NCI-H526 (cell line): ENCODE measurements at places on chromosomes 2 and 18.
A peak's percentile ranks its signal among the peaks of the same experiment; 100 is the strongest.

GRCh38 chr2:1850031-1850430 lies 105.7 kb upstream of the PXDN start:
- DNase-seq = no peak

DNA sequence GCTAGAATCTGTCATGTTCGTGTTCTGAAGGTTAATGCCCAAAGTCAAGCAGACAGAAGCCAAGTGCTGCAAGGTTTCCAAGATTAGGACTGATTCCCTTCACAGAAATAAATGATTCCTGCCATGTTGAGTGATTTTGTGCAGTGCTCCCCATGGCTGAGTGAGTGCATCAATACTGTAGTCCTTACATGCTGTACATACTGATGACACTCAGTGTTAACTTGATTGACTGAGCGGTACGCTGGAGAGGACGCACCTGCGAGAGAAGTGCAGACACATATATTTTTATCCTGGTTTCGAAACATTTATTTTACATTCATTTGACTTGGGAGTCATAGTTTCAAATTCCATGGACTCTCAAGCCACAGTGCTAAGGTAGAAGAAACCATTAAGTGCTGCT lies 92.0 kb downstream of the ASXL3 start:
- no peak for DNase-seq

DNA sequence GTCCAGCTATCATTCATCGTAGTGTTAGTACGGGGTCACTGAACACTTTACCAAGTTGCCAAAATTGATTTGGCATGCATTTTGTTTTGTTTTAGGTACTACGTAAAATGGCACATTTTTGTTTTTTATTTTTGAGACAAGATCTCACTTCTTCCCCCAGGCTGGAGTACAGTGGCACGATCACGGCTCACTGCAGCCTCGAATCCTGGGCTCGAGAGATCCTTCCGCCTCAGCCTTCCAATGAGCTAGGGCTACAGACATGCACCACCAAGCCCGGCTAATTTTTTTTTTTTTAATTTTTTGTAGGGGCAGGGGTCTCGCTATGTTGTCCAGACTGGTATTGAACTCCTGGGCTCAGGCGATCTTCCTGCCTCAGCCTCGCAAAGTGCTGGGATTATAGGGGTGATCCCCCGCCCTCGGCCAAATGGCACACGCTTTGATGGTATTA lies 786 bp downstream of the TAF1B start:
- peak; percentile 39 for DNase-seq

- DNase-seq = peak; percentile 37
Observed at GRCh38 chr2:182522972-182523473, 96.2 kb upstream of the PDE1A start.

- DNase-seq = no peak
Observed at GRCh38 chr2:205700331-205701132, 18.2 kb downstream of the NRP2 start.

DNA sequence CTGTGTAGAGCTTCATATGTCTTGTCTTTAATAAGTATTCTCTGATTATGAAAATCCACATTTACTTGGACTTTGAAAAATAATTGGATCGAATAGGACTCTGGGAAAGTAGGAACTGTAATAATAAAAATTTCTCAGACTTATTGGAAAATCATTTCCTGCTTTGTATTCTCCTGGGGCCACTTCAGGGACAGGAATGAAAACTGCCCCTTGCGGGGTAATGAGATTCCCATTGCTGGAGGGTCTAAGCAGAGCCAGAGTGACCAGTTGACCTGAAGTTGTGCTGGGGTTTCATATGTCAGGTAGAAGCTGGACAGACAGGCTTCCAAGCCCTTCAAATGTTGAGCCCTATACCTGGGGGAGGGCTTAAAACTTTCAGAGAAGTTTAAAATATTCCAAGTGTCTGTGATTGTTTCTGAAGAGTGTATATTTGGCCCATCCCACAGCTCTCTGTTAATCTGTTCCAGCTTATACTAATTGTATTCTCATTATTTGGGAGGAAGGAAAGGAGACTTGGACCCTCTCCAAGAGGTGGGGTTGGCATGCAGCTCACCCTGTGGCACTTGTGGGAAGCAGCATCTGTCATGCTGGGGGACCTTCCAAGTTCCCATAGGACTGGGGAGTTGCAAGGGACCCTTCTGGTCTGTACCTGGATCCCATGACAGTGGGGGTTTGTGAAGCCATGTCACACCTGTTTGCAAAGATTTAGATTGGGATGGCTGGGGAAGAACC lies 268.7 kb upstream of the ATP5MC3 start:
- no peak for DNase-seq

- DNase-seq = no peak
Observed at GRCh38 chr2:42969231-42970150, 177.1 kb upstream of the HAAO start.

GRCh38 chr2:203719456-203720410 lies 13.3 kb downstream of the CD28 start:
- DNase-seq = no peak

DNA sequence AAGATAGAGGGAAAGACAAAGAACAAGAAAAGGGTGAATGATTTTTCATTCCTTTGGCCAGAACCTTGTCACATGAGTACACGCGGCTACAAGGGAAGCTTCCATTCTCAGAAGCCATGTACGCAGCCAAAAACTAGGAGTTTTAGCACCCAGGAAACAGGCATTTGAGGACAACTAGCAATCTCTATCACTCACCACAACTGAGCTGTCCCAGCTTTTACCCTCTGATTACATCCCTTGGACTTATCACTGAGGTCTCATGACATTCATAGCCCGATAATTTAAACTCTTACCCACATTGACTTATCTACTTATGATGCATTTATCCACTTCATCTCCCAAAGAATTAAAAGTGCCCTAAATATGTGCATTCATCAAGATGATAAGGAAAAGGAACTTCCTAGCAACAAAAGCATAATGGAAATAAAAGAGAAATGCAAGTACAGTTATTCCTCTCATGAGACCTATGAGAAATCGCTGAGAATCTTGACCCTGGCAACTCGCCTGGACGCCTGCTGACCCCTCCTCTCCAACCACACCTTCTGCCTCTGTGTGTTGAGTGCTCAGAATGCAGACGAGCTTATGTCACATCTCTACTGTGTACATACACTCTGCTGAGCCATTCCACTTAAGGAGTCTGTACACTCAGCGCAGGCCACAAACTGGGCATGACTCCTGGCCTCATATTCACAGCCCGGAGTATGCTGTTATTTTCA lies 28.7 kb upstream of the MFSD6 start:
- no peak for DNase-seq

DNA sequence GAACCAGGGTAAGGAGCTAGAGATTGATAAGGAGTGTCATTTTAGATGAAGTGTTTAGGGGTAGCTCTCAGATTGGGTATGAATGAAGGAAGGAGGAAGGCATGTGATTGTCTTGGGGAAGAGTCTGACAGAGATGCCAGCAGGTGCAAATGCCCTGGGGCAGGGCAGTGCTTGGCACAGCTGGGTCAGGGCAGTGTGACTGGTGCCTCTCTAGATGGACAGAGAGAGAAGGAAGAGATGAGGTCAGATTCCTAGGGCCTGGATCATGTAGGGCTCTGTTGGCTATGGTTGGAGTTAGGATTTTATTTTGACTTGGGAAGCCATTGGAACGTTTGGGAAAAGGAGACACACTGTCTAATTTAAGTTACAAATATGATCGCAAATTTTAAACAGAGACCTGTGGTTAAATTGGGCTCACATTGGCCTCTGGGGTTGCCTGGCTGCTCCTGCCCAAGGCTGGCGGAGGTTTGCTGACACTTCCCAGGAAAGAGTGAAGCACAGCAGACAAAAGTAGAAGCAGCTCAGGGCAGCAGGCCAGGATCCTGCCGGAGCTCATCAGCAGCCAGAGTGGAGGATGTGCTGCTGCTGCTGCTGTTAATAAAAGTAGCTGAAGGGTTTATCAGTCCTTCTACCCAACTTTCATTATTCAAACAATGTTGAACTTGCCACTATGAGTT lies 32.7 kb upstream of the FHL2 start:
- DNase-seq = no peak

- no peak for DNase-seq
Observed at GRCh38 chr2:112293636-112294401, 18.4 kb downstream of the ZC3H6 start.

GRCh38 chr18:50061876-50062517 lies 132.9 kb downstream of the MYO5B start:
- DNase-seq = no peak

DNA sequence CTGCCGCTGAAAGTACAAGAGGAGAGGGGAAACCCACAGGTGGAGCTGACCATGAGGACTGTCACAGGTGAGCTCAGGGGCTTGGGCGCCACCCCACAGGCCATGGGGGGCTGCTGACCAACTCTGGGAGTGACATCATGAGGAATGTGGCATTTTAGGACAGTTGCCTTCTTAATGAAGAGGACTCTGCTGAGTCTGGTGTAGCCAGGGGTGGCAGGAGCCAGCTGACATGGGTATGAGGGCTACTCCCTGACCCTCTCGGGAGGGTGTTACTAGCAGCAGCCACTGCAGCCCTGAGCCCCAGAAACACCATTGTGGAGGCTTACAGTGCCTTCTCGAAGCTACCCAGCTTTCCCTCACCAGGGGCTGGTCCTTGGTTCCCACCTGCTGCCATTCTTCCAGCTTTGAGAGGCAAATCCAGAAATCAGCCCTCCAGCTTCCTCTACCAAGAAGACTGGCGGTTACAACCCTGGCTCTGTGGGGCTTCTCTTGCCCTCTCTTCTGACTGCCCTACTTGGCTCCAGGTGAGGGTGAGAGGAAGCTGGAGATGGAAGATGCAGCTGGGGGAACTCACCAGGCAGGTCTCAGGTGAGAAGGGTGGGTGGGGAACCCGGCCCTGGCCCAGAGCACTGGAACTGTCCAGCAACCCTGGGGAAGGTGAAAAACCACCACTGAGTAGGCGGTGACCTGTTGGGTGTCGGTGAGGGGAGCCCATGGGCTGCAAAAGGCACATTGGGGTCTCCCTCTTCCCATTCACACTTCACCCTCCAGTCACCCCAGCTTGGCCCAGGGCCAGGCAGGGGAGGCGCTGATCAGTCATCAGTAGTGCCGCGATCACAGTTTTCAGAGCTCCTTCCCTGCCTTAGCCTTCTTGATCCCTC lies 98.5 kb downstream of the MCFD2 start:
- no peak for DNase-seq

DNA sequence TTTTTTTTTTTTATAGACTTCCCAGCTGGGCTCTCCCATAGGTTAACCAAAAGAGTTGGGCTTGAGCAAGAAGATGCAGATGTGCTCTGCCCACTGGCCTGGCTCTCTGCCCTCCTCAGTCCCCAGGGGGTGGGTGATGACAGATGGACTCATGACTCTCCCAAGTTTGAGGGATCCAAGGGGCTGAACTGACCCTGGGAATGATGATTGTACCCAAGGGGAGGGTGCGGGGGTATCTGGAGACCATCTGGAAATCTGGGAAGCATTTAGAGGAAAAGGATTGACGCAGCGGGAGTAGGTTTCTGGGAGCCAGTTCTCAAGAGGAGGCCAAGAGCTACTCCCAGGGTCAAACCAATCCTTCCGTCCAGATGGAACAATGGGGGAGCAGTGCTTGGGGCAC lies 330.8 kb downstream of the CYP26B1 start:
- no peak for DNase-seq

DNA sequence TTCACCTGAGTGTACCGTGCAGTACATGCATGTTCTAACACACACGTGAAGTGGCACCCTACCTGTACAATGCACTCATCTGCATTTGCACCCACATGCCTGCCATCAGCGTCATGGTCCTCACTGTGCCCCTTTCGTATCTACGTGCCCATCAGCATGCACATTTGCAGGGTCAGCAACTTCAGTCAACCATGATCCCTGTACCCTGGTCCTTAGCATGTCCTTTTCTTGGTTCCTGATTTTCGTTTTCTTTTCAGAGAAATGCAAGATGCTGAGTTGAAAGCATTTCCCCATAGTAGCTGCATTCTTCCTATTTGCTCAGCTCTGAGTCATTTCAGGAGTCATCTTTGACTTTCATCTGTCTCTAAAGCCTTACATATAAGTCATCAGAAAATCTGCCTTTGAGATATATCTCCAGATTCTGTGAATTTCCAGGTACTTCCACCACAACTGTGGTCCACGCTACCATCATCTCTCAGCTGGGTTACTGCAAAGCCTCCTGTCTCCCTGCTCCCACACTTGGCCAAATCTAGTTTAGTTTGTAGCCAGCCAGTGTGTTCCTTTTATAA lies 14.7 kb upstream of the PUM2 start:
- DNase-seq = no peak

DNA sequence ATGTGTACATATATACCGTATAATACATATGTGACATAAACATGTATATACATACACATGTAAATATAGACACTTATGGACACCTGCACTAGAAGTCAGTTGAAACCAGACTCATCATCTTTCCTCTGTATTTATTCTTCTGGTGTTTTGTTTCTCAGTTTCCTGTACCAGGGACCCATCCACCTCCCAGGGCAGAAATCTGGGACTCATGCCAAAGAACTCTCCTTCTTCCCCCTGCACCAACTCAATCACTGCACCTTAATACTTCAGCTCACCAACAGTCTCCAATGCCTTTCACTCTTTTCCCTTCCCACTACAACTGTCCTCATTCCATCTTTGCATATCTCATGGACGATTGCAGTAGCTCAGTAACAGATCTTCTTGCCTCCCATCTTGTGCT lies 428.0 kb downstream of the FBXO15 start:
- no peak for DNase-seq

GRCh38 chr2:88372042-88372441 lies 80.5 kb downstream of the FOXI3 start:
- DNase-seq = no peak

GRCh38 chr18:634551-635045 lies 22.9 kb upstream of the TYMS start:
- DNase-seq = no peak

DNA sequence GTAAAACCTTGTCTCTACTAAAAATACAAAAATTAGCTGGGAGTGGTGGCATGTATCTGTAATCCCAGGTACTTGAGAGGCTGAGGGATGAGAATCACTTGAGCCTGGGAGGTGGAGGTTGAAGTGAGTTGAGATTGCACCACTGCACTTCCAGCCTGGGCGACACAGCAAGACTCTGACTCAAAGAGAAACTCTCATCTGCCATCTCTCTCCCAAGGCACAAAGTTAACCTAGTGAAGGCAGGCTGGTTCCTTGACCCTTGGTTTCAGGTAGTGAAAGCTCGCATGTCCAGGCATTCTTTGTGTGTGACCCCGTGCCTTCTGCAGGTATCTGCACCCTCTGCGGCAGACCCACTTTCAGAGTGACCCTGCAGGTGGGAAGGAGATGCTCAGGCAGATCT lies 100.0 kb downstream of the WDSUB1 start:
- DNase-seq = no peak

DNA sequence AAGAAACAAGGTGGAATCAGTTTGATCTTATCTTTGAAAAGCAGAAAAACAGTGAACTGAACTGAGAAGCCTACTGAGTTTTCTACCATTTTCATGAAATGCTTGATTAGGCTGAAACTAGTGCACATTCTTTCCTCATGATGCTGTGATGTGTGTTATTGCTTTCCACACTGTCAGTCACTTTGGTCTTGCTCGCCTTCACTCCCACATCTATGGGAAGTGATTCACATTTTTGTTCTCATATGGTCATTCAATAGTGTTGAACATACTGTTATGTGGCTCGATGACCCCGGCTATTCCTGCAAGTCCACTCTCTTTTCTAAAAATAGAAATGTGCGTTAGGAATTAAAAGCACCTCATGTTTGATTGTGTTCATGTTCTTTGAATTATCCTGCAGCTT lies 129.7 kb downstream of the TGIF1 start:
- no peak for DNase-seq

GRCh38 chr2:18435426-18436037 lies 124.9 kb downstream of the RDH14 start:
- DNase-seq = peak; percentile 21

- DNase-seq = peak; percentile 66
Observed at GRCh38 chr2:115083225-115083624, 640.8 kb downstream of the DPP10 start.
